Activated CD4-positive, alpha-beta memory T cell treated with anti-CD3 and anti-CD28 coated beads, Interleukin-2, amount 10 ng/mL, durations not matched to agents 7 days and 5 days (primary cell): ENCODE measurements at places on chromosomes 7 and 10. TPM values are rescaled to one million over a fixed set of nuclear protein-coding genes. Genes with fewer than 3 reads are reported as not detected.

The GNGT1 gene
- total RNA-seq: not detected

The TUBAL3 gene
- total RNA-seq: not detected

DNA sequence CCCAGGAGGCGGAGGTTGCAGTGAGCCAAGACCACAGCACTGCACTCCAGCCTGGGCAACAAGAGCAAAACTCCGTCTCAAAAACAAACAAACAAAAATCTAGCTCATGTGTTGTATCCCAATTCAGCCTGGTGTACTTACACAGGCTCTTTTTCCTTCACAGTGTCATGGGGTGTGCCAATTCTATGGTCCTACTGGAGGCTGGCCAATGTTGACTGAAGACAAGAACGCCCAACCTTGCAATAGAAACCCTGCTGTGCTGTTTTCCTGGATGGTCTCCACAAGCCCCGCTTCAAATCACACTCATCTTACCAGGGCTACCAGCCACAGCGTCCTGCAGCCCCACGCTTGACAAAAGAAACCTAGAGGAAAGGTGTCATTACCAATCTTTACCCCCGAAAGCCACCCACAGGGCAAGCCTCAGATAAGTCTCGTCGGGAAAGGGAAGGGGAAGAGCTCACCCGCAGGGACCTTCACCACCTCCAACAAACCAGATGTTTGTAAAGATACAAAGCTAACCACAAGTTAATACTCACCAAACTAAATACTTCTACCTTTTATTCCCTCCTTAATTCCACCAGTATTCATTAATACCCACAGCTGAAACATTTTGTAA lies 64.8 kb downstream of the TNS3 start:
- H3K4me3 ChIP-seq: no peak overlapping the region
- no peaks in the 10 kb centered on the region for H3K4me1 ChIP-seq
- H3K27ac ChIP-seq: no peak overlapping the region
- no peaks in the 10 kb centered on the region for H3K36me3 ChIP-seq
- H3K27me3 ChIP-seq: peaks cover 2% of the 10 kb centered on the region
- no peak for DNase-seq

DNA sequence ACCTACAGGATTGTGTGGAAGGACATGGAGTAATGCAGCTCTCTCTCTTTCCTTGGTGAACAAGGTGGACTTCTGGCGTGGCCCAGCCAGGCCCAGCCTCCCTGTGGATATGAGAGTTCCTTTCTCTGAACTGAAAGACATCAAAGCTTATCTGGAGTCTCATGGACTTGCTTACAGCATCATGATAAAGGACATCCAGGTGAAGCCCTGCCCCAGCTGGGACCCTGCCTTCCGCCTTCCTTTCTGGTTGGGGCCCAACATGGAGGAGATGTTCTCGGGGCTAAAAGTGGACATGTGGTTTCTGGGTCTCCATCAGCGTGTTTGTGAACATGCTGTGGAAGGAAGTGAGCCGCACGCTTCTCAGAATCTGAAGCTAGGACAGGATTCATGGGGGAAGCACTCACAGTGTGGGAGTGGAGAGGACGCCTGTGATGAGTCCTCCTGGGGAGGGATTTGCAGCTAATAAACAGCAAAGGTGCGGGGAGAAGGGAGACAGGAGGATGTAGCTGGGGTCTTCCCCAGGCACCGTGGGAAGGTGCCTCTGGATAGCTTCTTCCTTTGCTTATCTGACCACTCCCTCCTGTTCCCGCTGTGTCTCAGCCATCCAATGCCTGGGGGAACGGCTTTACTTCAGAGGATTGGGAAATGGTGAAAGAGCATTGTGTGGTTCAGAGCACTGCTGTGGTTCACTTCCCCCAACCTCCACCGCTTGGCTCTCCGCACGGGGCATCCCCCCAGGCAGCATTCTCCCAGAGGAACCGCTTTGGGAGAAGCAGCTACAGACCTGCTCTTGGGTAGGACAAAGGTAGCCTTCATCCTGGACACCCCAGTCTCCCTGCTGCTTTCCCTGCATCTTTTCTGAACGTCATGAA lies 5.5 kb downstream of the CPA5 start:
- no peak overlapping the region for H3K27ac ChIP-seq
- no peaks in the 10 kb centered on the region for H3K36me3 ChIP-seq
- H3K4me1 ChIP-seq: peaks cover 20% of the 10 kb centered on the region
- peaks cover 8% of the 10 kb centered on the region for H3K27me3 ChIP-seq
- no peak for DNase-seq
- H3K4me3 ChIP-seq: no peak overlapping the region

GRCh38 chr10:117425974-117426566 lies 50.8 kb upstream of the PDZD8 start:
- H3K4me3 ChIP-seq: no peak overlapping the region
- H3K27me3 ChIP-seq: peaks cover 2% of the 10 kb centered on the region
- H3K27ac ChIP-seq: no peak overlapping the region
- no peak for DNase-seq
- no peaks in the 10 kb centered on the region for H3K4me1 ChIP-seq
- H3K36me3 ChIP-seq: no peaks in the 10 kb centered on the region

GRCh38 chr7:138089080-138089901 lies 13.0 kb downstream of the AKR1D1 start:
- no peaks in the 10 kb centered on the region for H3K36me3 ChIP-seq
- H3K27ac ChIP-seq: no peak overlapping the region
- no peak overlapping the region for H3K4me3 ChIP-seq
- no peak for DNase-seq
